T-helper 2 cell (primary cell): ENCODE measurements at places on chromosomes 1 and 21.

- DNase-seq, result no peak
Observed at GRCh38 chr1:183262628-183263200, 76.7 kb downstream of the LAMC2 start.

GRCh38 chr21:40967771-40968170 is 120.8 kb upstream of the DSCAM start:
- DNase-seq, result no peak

GRCh38 chr21:36087362-36088138 is 17.7 kb downstream of the CBR1 start:
- DNase-seq, result no peak

DNA sequence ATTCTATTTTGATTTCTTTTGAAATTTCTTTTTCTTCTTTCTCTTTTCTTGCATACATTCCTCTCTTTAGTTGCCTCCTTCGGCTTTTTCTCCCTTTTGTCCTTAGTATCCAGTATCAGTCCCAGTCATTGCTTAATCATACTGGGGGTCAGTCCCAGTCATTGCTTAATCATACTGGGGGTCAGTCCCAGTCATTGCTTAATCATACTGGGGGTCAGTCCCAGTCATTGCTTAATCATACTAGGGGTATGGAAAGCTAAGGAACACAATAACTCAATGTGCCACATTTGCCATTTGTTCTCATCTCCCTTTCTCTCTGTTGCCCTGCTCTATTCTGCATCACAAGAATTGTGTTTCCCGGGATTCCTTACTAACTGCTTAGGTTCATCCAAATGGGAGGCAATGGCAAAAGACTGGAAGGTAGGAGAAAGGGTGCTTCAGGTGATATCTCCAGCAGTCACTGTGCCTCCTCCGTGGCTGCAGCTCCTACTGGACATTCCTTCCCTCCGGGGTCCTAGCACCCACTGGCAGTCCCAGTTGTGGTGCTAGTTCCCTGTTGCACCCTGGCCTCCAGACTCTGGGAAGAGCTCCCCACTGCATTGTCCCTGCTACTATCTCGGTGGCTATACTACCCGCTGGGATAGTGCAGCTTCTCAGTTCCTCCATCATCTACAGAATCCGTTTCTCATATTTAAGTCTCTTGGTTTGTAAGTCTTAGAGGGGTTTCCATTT is 32.6 kb upstream of the LAMC1 start:
- no peak for DNase-seq

GRCh38 chr1:243391355-243391754 is 135.5 kb downstream of the SDCCAG8 start:
- no peak for DNase-seq

DNA sequence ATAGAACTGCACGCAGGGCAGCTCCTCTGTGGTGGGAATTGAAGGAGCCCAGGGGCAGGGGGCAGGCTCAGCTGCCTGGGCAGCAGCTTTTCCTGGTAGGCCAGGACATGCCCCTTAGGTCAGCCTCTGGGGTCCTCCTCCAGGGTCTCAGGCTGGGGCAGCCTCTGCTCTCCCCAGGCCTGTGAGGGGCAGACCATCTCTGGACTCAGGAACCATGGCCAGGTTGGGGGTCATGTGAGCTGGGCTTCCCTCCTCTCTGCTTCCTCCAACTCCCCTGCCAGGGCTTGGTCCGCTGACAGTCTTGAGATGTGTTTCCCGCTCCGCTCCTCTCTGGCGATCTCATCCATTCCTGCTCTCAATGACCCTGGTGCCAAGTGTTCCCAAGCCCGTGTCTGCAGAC is 5.7 kb downstream of the C1orf210 start:
- DNase-seq, result no peak
